EH (cell line): ENCODE measurements at places on chromosomes 5 and 9.

DNA sequence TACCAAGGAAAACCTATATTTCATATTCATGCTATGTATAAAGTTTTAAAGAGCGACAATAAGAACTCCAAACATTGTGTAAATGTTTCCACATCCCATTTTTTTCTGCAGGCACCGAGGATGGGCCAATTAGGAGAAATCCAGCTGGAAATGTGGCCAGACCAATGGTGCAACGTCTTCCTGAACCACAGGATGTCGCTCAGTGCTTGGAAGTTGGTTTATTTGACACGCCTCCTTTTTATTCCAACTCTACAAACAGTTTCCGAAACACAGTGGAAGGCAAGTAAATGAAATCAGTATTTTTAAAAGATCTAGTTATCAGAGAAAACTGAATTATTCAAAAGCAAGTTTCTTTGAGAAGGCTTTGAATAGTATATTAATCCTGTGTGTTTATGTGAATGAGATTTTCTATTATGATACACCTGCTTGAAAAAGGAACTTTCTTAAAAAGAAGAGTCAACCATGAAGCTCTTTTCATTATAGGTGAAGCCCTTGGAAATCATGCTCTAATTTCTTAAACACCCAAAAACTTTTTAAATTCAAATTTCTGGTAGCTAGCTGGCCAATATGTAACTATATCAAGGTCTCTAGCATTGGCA, 9.1 kb downstream of the TYRP1 start:
- peak; percentile 60 for DNase-seq

- no peak for DNase-seq
These were observed 312.8 kb downstream of the NDUFS4 start for GRCh38 chr5:53873235-53873634.

DNA sequence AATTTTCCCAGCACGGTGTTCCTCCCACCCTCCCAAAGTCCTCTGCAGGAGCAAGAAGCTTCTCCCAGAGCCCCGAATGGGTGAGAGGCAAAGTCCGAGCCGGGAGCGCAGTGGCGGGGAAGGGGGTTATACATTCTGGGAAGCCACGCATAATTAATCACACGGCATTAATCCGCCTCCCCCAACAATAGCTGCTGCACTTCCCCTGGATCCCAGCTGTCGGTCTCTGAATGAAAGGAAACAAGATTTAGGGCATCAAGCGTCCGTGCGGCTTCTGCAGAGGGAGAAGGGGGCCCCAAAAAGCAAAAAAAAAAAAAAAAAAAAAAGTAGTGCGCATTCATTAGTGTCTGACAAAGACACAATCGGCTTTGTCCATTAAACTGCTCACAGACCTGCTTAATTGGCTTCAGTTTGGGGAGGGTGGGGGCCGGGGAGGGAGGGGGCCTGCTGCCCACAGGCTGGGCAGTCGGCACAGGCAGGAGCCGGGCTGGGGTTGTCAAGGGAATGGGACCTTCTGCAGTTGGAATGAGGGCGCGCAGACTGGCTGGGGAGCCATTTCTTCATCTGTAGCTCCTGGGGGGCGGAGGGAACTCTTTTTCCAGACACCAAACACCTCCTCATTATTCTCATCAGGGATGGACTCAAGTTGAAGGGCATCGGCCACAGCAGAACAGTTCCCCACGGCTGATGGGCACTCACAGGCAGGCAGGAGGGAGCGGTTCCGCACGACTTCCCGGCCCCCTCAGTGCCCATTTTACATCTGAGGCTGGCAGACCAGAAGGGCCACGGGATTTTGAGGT, 3.4 kb downstream of the NOTCH1 start:
- no peak for DNase-seq

- DNase-seq, result no peak
These were observed 438 bp downstream of the NSUN2 start for GRCh38 chr5:6632324-6632887.

DNA sequence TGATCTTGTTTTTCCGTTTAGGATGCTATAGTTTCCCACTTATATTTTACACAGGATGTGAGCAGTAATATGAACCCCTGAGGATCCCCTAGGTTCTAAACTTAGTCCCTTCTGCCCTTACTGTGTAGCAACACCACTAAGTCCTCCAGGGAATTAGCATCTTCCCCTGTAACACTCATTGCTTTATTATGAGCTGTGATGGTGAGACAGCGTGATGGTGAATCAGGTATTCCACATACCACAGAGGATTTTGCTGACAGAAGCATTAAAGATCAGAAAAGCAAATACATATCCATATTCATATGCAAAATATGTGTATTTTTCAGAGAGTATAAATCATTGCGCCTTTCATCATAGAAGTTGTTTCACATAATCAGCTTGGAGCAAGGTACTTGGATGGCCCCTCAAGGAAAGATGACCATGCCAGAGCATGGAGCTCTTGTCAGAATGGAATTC, 317.0 kb downstream of the ICE1 start:
- DNase-seq, result no peak

GRCh38 chr5:179378441-179379271, 33.4 kb upstream of the ADAMTS2 start:
- peak; percentile 97 for DNase-seq

DNA sequence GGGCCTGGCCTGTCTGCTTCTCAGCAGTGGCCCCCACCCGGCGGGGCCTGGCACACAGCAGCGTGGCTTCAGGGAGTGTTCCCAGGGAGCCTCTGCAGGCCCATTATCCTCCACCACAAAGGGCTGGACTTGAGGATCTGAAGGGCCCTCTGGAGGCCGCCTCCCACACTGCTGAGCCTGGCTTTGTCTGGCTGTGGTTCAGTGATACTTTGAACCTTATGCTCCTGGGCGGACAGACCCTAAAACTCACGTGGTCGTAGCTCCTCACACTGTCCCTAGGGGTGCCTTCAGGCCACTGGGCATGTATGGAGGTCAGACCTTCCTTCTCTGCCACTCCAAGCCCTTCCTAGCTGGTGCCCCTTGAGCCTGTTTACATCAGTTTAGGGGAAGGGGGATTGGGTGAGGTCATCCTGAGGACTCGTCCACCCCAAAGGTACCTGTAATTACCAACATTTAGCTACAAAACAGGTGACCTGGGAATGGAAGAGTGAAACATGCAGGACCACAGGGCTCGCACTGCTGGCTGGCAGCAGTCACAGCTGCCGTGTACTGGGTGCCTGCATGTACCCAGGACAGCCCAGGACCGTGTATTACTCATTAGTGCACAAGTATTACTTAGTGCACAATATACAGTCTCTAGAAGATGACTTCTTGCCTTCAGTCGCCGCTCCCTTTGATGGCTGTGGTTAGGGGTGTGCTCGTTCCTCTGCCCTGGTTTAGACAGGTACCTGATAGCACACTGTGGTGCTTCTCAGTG, 8.5 kb downstream of the GRHPR start:
- no peak for DNase-seq

- DNase-seq, result no peak
These were observed 426.8 kb upstream of the CTNND2 start for GRCh38 chr5:12330993-12331588.

DNA sequence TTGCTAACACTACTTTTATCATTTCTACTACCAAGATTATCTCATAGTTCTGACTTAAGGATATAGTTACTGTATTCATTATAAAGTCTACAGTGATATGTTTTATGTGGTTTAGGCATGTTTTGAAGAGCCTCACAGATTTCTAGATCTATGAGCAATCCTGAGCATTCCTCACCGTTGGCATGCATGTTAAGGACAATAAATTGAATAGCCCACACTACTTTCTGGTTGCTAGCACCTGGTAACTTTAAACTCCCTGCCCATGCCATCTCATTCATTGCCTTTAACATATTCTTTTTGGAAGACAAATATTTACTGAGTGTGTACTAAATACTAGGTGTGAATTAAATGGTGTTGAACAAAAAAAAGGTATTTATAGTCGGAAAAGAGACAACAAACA, 868.1 kb upstream of the CDH9 start:
- DNase-seq, result no peak

DNA sequence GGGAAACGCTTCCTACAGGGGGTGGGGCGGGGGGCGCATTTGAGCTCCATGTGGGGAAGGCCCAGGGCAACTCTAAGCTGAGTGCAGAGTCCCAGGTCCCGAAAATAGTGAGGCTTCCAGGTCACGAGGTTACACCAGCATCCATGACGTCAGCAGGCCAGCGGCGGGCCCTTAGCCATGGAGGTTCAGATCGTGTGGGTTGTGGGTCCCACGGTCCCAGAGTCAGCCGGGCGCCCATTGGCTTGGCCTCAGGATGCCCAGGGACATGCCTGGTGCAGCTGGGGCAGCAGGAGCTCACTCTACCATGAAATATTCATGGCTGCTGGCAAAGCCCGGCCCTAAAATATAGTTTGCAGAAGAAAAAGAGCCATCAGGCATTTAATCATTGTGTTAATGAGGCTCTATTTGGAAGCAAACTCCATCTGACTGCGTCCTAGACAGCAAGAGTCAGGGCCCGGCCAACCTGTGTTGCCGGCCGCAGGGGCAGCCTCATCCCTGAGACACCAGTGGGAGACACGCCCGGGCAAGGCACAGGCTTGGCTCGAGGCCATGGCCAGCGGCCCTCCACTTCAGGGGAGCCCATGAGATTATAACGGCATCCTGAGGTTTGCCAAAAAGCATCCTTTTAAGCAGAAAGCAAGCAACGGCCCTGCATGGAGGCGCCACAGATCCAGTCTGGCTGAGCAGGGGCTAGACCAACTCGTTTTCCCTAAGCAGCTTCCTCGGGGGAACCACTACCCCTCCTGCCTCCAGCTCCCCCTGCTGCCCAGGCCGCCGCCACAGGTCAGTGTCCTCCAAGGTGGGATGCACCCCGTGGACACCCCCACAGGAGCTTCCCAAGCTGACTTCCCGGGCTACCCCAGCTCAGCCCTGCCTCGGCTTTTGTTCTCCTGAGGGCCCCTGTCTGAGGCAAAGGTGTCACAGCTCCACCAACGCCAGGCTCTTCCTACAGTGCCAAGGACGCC, 108.9 kb upstream of the PPP1R26 start:
- no peak for DNase-seq

DNA sequence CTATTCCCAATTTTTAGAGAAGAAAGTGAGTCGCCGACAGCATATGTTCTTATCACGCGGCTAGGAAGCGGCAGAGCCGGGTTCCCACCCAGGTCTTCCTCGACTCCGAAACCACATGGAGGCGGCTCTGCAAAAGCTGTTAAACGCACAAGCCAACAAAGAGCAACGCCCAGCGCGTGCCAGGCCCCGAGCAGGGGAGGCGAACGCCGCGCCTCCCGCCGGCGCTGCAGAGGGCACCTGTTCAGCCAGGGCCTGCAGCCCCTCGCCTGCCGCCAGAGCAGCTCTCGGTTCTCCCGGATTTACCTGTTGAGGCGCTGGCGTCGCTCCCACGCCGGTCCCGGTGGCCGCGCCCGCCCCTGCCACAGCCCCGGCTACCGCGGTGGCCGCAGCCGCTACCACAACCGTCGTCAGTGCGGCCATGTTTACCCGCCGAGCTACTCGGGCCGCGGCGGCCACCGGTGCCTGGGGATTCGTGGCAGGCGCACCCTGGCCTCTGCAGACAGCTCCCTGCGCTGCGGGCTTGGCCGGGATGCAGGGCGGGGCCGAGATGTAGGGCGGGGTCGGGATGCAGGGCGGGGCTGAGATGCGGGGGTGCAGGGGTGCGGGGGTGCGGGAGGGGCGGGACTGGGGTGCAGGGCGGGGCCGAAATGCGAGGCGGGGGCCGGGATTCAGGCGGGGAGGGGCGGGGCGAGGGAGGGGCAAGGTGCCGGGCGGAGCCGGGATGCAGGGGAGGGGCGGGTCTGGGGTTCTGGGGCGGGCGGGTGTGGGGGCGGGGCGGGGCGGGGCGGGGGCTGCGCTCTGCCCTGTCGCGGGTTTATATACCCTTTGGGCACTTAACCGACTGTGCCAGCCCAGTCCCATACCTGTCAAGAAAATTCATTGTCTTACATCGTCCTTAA, at the start of gene CCDC112:
CCDC112 (minus strand) TSS at position 531 of the 899 bp plus-strand sequence; CDS start at position 420, 111 bp downstream.
- DNase-seq, result peak; percentile 81

DNA sequence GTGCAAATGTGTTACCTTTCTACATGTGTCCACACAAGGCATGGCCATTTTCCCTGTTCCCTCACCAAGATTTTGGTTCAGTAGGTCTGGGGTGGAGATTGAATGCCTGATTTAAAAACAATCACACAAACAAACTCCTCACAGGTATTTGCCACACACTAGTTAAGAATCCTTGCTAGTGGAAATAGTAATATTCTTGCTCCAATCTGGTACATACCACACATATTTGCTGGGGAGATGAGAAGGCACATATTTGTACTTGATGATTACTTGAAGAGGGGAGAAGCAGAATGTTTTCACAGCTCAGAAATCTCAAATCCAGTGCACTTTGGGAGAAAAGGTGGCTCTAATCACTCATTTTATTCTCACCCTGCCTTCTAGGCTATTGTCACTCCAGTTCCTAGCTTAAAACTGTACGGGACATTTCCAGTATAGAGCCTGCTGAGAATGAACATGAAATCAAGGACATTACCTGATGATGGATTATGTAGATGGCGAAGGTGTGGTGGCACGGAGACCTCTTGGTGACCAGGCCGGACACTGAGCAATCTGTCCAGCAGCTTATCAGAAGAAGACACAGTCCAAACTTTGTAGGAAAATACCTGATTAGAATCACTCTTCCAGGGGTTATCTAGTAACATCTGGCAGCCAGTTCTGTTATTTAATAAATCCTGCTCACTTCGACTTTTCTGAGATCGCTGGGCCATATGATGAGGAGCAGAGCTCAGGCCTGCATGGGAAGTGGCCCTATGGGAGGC, 116.1 kb upstream of the IL6ST start:
- peak; percentile 68 for DNase-seq

GRCh38 chr5:171898879-171899278, 107.6 kb downstream of the FBXW11 start:
- DNase-seq, result no peak

DNA sequence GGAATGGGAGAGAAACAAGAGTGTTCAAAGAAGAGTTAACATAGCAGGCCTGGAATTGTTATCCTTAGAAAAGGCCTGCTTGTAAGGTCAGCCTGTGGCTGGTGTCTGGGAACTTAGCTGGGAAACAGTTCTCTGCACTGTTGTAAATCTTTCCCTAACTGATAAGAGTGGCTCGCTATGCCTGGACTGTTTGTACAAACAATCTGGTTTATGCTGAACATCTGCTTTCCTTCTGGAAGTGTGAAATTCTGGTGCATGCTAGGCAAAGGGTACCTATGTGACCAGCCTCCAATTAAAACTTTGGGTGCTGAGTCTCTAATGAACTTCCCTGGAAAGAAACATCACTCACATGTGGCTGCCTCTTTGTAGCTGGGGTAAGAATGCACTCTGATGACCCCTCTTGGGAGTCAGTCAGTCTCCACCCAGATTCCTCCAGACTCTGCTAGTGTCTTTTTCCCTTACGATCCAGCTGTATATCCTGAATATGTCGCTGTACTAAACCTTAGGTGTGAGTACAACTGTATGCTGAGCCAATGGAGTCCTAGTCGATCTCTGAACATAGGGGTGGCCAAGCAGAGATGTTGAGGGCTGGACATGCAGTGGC, 16.5 kb downstream of the SPARC start:
- peak; percentile 65 for DNase-seq

GRCh38 chr5:127909066-127909465, 174.5 kb upstream of the SLC12A2 start:
- DNase-seq, result peak; percentile 56

DNA sequence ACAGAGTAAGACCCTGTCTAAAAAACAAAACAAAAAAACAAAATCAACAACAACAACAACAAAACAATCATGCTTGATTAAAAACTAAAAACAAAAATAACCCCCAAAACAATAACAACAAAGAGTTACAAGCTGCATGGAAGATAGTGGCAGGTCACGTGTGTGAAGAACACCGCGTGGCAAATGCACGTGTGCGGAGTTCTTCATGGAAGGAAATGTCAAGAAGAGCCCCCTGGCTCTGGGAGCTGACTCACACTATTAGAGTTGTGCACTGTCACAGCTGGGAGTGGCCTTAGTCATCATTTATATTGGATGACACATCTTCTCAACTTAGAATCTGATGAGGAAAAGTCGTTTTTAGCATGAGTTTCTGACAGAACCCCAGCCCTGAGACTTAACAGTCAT, 110.5 kb downstream of the JMY start:
- DNase-seq, result peak; percentile 84
